ENCODE measurements at places on chromosomes 2 and 18. TPM values are rescaled to one million over a fixed set of nuclear protein-coding genes. Genes with fewer than 3 reads are reported as not detected.

Gene CMPK2
- 0.81 TPM for total RNA-seq

Gene IL36B
- not detected for total RNA-seq

Gene CRYBA2
- 0.49 TPM for total RNA-seq

Gene RTP5
- total RNA-seq: not detected

- no peak for DNase-seq
These were observed 87.9 kb downstream of the CERS6 start for GRCh38 chr2:168543935-168544334.

DNA sequence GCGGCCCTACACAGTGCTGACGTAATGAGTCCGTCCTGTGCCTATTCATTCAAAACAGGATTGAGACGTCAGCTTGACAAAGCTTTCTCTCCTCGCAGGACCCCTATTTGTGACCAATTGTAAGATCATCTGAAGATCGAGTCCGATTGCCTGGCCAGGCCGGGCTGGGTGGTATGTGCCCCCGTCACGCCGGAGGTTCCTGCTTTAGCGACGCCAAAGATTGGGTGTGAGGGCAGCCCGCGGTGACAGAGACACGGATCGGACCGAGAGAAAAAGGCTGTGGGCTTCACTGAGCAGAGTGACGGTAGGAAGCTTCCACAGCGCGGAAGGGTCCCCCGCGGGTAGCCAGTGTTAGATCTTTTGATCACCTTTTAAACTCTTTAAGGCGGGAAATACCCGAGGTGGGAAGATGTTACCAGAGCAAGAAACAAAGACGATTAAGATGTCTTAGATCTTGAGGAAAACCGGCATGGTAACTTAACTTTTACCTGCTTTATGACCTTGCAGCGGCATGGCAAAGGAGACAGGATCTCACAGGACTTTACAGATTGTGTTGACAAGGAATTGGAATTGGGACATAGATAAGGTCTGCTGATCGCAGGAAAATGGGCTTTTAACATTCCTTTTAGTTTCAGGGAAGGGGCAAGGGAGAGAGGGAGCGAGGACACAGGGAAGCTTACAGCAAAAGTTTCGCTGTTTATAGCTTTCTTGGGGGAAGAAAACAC, 220.0 kb downstream of the METTL4 start:
- DNase-seq: no peak
